ENCODE measurements at places on chromosomes 2 and 18.
A peak's percentile ranks its signal among the peaks of the same experiment; 100 is the strongest.

GRCh38 chr2:19488009-19488691 lies 129.7 kb upstream of the OSR1 start:
- peak; percentile 12 for DNase-seq

DNA sequence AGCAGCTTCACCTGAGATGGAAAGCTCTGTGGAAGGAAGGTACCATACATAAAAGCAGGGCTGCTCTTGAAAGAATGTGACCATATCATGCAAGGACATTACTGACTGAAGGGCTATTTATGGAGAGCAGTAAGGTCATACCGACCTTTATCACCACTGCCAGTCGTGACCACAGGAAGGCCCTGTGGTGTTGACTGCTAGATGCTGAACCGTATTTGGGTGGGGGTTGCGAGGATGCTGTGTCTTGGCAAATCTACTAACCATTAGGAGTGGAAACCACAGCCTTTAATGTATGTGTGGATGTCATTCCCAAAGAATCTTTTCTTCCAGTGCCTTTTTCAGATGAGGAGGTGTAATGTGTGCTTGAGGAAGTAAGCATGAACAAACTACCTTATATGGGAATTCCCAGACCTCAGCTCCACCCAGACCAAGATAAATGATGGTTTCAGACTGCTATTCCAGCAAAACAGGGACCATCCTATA lies 60.8 kb downstream of the LIMS1 start:
- peak; percentile 99 for DNase-seq

DNA sequence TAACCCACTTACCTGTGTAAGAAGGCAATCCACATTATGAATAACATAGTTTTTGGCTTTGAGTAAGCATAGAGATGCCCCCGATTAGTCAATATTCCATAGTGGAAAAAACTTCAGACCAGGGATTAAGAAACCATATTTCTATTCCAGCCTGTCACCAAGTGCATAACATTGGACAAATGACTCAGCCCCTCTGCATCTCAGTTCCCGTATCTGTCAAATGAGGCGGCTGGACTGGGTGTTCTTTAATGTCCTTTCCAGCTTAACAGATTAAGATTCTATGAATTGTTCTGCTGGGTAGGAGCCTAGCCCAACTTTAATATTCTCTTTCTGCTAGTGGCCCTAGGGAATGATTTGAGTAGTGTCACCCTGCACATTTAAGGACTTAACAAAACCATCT lies 11.8 kb upstream of the FTCDNL1 start:
- DNase-seq = no peak

GRCh38 chr2:48450936-48451602 lies 78.9 kb upstream of the STON1 start:
- DNase-seq = no peak

DNA sequence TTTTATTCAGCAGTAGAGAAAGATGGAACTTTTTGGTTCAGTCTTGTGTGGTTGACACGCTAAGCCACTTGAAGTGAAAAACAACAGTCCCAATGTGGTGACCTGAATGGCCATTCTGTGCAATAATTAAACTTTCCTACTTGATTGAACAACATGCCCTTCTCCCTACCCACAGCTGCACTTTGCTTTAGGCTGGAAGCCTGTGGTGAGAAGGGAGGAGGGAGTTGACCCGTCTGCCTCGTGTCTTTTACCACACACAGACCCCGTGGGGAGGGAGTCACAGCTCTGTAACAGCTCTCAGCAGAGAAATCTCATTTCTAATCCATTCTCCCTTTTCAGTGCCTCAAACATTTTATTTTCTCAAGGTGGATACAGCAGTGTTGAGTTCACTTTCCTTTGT lies 138.2 kb upstream of the PKDCC start:
- no peak for DNase-seq

- DNase-seq = no peak
Measured at GRCh38 chr2:222869252-222869560, 8.4 kb downstream of the ACSL3 start.

GRCh38 chr2:111984213-111984604 lies 70.9 kb upstream of the TMEM87B start:
- no peak for DNase-seq

GRCh38 chr18:24791751-24792545 lies 331.5 kb downstream of the HRH4 start:
- no peak for DNase-seq

DNA sequence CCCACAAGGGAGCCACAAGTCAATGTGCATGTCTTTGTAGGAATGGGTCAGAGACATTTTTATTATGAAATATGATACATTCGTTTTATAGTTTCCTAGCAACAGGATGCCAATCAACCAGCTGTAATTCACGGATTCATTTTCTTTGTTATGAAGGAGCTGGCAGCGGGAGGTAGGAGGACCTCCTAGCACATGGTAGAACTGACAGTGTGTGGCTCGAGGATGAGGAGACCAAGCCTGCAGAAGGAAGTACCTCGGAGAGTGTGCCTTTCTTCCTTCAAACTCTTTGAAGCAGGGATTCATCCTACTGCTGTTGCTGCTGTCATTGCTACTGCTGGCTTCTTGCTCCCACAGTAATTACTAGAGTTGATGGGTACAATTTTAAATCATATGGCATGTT lies 504.8 kb upstream of the KLHL29 start:
- DNase-seq = no peak

- no peak for DNase-seq
Measured at GRCh38 chr2:134790487-134790886, 47.9 kb upstream of the ACMSD start.

DNA sequence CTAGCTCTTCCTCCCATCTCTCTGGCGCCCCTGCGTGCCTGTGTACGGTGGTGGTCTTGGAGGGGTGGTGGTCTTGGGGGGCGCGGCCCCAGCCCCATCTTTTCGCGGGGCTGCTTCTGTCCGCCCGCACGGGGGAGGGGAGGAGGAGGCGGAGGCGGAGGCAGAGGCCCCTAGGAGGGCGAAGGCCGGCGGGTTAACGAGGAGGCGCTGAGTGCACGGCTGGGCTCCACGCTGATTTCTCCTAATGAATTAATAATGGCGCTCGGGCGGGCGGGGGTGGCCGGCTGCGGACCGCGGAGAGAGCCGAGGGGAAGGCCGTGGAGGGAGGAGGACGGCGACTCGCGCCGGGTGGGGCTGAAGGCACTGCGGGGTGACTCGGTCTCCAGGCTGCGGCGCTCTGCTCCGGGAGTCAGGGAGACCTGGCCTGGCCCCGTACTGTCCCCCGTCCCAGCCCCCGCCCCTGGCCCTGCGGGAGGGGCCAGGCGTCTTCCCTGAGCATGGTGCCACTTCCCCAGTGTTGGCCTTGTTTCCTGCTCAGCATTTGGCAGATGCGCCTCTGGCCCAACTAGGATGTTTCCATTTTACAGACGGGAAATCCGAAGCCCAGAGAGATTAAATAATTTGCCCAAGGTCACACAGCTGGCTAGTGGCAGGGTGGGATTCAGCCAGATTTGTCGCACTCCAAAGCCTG lies 6.0 kb downstream of the GAREM2 start:
- DNase-seq = no peak

- no peak for DNase-seq
Measured at GRCh38 chr2:20536619-20537422, 89.9 kb downstream of the RHOB start.

GRCh38 chr2:16094811-16095210 lies 154.5 kb downstream of the MYCN start:
- DNase-seq = no peak

- no peak for DNase-seq
Measured at GRCh38 chr2:106530866-106531265, 43.7 kb downstream of the CD8B2 start.

GRCh38 chr2:8544171-8544785 lies 137.6 kb upstream of the ID2 start:
- no peak for DNase-seq

DNA sequence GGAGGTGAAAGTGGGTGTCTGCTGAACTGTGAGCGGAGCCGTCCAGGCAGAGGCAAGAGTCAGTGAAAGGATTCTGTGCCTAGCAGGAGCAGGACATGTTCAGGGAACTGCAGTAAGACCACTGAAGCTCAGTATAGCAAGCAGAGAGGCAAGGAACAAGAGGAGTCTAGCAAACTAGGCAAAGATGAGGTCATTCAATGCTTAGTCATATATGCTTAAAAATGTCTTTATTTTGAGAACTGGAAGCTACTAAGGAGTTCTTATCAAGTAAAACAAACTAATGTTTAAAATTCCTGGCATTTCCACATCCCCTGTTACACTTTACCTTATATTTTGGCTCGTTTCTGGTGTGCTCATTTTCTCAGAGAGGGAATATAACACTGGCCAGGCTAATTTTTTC lies 913.4 kb downstream of the CBLN2 start:
- no peak for DNase-seq

DNA sequence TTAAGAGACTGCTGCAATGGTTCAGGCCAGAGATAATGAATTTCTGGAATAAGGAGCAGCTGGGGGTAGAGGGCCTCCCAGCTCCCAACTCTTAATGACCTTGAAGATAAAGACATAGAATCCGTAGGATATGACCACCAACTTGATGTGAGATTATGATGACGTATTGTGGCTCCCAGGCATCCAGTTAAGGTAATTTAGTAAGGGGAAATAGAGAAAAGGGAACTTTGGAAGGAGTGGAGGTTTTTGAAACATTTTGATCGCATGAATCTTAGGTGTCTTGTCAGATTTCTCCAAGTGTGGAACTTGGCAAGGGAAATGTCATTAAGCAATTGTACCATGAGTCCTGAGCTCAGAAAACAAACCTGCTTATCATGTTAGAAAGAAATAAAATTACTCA lies 277.3 kb upstream of the TANK start:
- DNase-seq = no peak

DNA sequence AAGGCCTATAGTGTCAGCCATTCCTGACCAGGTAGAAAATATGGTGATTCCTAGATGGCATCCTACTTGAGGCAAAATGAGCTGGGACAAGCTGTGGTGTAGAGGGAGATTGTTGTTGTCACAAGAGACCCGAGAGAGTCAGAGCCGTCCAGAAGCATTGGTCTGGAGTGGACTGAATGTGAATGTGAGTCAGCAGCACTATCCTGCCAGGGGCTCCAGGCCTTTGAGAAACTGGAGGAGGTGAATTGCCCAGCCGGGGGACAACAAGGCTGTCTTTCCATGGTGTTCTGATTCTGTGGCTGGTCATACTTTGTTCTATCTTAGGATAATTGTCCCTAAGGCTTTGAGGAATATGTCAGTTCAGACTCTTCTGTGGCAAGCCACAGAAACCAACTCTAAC lies 29.4 kb upstream of the EIF2AK3 start:
- no peak for DNase-seq

DNA sequence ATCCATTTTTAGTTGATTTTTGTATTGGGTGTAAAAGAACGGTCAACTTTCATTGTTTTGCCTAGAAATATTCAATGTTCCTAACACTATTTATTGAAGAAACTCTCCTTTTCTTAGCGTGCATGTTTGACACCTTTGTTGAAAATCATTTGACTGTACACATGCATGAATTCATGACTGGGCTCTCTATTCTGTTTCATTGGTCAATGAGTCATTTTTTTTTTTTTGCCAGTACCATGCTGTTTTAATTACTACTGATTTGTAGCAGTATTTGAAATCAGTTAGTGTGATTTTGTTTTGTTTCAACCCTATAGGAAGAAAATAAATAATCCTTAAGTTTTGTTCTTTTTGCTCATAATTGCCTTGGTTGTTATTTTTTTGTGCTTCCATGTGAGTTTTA lies 828.7 kb downstream of the SUCLG1 start:
- DNase-seq = peak; percentile 39

DNA sequence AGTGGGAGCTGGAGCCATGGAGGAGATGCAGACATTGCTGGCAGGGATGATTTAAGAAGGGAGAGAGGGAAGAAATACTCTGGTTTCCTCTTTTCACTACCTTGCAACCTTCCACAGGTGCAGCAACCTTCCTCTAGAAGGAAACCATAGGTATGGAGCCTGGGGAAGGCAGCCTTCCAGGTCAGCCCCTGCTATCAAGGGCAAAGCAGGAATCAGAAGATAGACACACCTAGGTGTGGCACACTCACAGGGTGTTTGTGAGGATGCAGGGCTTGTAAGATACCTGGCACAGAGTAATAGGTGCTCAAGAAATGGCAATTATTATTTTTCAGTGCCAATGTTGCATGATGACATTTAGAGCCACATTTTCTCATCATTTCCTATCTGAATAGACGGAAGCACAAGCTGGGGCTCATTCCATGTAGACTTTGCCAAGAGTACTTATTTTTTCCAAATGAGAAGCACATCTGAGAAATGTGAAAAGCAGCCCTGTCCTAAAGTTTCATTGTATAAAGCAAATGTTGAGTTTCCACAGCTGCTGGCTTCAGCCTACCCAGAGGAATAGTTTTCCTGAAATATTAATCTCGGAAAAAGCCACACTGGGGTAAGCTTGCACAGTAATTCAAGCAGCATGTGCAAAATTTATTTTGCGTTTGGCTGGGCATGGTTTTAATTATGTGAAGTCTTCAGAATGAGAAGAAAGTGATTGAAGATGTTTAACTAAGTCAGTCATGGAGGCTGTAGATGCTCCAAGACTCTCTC lies 20.6 kb downstream of the EVA1A start:
- DNase-seq = peak; percentile 89

All from fibroblast of skin of left quadriceps (primary cell).